Esophagus muscularis mucosa (tissue), 4 donors: ENCODE measurements at places on chromosomes 12 and 14. TPM values are rescaled to one million over a fixed set of nuclear protein-coding genes. Genes with fewer than 3 reads are reported as not detected.

GRCh38 chr12:14828892-14829291 is 14.4 kb downstream of the ART4 start:
- no peaks in the 10 kb centered on the region for H3K36me3 ChIP-seq
- no peaks in the 10 kb centered on the region for H3K4me1 ChIP-seq
- H3K4me3 ChIP-seq: no peak overlapping the region
- no peaks in the 10 kb centered on the region for H3K27me3 ChIP-seq
- no peak overlapping the region for H3K27ac ChIP-seq

The CCND2 gene
- 122 TPM for total RNA-seq

- no peak overlapping the region for H3K27ac ChIP-seq
- H3K4me1 ChIP-seq: peaks cover 26% of the 10 kb centered on the region
- H3K4me3 ChIP-seq: no peak overlapping the region
- H3K36me3 ChIP-seq: no peaks in the 10 kb centered on the region
Measured at GRCh38 chr12:42141981-42142606, 2.6 kb downstream of the GXYLT1 start.

The A2ML1 gene
- total RNA-seq: not detected

The GLI1 gene
- total RNA-seq: not detected

The KRT73 gene
- total RNA-seq: not detected

- DNase-seq: no peak
- H3K27ac ChIP-seq: no peak overlapping the region
- no peak overlapping the region for H3K4me3 ChIP-seq
Measured at GRCh38 chr12:95224202-95225170, 6.9 kb downstream of the VEZT start.

The RDH16 gene
- total RNA-seq: not detected

The HOXC13 gene
- not detected for total RNA-seq

GRCh38 chr14:93011650-93012325 is 88.8 kb downstream of the CHGA start:
- no peak for DNase-seq
- peaks cover 100% of the 10 kb centered on the region for H3K4me1 ChIP-seq
- no peak overlapping the region for H3K4me3 ChIP-seq
- H3K36me3 ChIP-seq: no peaks in the 10 kb centered on the region
- H3K27ac ChIP-seq: peak overlapping the region; percentile 90

The SERPINA3 gene
- total RNA-seq: 284 TPM

- peak; percentile 94 for DNase-seq
- no peaks in the 10 kb centered on the region for H3K4me1 ChIP-seq
- H3K4me3 ChIP-seq: no peak overlapping the region
- no peaks in the 10 kb centered on the region for H3K36me3 ChIP-seq
- no peaks in the 10 kb centered on the region for H3K27me3 ChIP-seq
- H3K27ac ChIP-seq: no peak overlapping the region
Measured at GRCh38 chr12:27861428-27862167, 81.6 kb upstream of the MANSC4 start.

GRCh38 chr14:57897144-57897748 is 31.4 kb upstream of the SLC35F4 start:
- H3K36me3 ChIP-seq: no peaks in the 10 kb centered on the region
- H3K4me3 ChIP-seq: no peak overlapping the region
- H3K4me1 ChIP-seq: no peaks in the 10 kb centered on the region
- H3K27ac ChIP-seq: no peak overlapping the region

DNA sequence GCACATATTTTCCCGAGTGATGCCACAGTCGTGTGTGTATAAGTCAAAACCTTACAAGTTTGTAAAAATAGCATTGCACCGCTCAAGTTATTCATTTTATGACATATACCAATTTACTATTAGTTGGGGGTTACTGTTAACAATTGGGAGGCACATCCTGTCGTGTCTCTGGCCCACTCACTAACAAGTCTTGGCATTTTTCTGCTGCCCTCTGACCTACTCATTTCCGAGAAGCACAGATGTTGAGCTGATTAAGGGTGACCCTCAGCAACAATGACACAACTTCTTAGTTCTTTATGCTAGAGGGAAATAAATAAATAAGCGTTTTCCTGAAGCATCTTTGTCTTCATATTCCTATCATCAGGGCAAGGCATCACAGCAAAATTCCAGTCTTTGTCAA is 6.8 kb upstream of the ATG14 start:
- no peak for DNase-seq
- H3K4me1 ChIP-seq: no peaks in the 10 kb centered on the region
- no peak overlapping the region for H3K27ac ChIP-seq
- no peaks in the 10 kb centered on the region for H3K27me3 ChIP-seq

The NFE2 gene
- not detected for total RNA-seq

DNA sequence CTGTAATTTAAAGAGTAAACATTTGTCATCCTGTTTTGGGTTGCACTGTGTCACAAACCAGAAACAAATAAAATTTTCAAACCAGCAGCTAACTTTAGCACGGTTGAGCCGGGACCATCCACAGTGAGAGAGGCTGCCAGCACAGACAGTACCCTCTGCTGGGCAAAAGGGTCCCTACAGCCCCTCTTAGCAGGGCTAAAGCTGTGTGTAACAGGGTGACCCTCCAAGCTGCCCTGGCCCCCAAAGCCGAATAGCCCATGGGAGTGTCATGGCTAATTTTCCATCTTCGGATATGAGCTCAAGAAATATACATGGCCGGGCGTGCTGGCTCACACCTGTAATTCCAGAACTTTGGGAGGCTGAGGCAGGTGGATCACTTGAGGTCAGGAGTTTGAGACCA is 157.1 kb upstream of the GRIN2B start:
- H3K4me3 ChIP-seq: no peak overlapping the region
- no peaks in the 10 kb centered on the region for H3K36me3 ChIP-seq
- H3K4me1 ChIP-seq: no peaks in the 10 kb centered on the region

GRCh38 chr14:46091819-46092218 is 559.8 kb downstream of the RPL10L start:
- no peaks in the 10 kb centered on the region for H3K36me3 ChIP-seq
- no peak overlapping the region for H3K4me3 ChIP-seq
- no peaks in the 10 kb centered on the region for H3K4me1 ChIP-seq

The ITGB7 gene
- 1.7 TPM for total RNA-seq

- H3K27ac ChIP-seq: no peak overlapping the region
- no peaks in the 10 kb centered on the region for H3K27me3 ChIP-seq
- DNase-seq: no peak
- peaks cover 66% of the 10 kb centered on the region for H3K36me3 ChIP-seq
- H3K4me3 ChIP-seq: no peak overlapping the region
- H3K4me1 ChIP-seq: peaks cover 32% of the 10 kb centered on the region
Measured at GRCh38 chr14:54784060-54784459, 118.6 kb downstream of the GCH1 start.

DNA sequence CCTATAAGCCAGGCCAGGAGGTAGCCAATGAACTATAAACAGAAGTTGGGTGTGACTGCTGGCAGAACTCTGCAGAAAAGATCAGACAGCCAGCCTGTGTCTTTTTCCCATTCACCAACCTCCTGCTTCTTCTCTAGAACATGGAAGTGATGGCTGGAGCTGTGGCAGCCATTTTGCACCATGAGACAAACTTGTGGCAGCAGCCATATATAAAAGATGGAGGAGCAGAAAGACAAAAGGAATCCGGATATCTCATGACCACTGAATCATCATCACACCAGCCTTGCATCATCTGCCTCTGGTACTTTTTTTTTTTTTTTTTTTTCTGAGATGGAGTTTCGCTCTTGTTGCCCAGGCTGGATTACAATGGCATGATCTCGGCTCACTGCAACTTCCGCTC is 8.7 kb downstream of the BEGAIN start:
- H3K36me3 ChIP-seq: no peaks in the 10 kb centered on the region
- H3K27ac ChIP-seq: no peak overlapping the region
- DNase-seq: no peak

The DAZAP2 gene
- 381 TPM for total RNA-seq

The AP4S1 gene
- total RNA-seq: 8.4 TPM

The DLK1 gene
- not detected for total RNA-seq
